HT-29 (cell line): ENCODE measurements at places on chromosomes 3 and 15. TPM values are rescaled to one million over a fixed set of nuclear protein-coding genes. Genes with fewer than 3 reads are reported as not detected.

GRCh38 chr3:122797291-122797690, 2.4 kb downstream of the SLC49A4 start:
- DNase-seq: no peak

DNA sequence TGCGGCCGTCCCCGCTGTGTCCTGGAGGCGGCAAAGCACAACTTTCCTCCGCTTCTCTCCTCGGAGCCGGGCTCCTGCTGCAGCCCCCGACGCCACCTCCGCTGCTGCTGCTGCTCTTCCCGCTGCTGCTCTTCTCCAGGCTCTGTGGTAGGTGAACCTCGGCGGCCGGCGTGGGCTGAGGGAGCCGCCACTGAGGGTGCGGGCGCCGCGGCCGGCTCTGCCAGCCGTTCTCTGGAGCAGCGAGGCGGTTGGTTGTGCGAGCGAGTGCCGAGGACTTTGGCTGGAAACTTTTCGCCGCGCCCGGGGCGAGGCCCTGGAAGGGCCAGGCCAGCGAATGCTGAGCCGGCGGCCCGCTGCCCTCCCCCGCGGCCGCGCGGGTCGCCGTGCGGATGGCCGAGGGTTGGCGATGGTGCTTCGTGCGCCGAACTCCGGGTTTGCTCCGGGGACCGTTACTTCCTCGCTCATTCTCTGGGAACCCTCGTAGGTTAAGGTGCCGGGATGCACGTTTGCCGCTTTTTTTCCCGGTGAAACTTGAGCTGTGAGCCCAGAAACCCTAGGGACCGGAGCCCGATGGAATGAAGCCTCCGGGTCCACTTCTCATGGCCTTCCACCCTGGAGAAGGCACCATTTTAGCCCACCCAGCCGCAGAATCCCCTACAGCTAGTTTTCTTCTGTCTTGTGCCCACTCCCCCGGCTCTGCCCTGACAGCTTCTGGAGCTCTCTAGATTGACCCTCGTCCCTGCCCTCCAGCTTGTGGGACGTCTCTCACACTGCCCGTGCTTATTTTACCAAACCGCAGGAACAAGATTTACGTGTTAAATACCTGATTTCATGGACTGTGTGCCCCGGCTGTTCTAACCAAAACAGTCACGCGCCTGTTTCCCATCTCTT, 660 bp downstream of the NECTIN3 start:
- peak; percentile 57 for DNase-seq

GRCh38 chr3:168647582-168647981, 551.9 kb upstream of the GOLIM4 start:
- DNase-seq: no peak

DNA sequence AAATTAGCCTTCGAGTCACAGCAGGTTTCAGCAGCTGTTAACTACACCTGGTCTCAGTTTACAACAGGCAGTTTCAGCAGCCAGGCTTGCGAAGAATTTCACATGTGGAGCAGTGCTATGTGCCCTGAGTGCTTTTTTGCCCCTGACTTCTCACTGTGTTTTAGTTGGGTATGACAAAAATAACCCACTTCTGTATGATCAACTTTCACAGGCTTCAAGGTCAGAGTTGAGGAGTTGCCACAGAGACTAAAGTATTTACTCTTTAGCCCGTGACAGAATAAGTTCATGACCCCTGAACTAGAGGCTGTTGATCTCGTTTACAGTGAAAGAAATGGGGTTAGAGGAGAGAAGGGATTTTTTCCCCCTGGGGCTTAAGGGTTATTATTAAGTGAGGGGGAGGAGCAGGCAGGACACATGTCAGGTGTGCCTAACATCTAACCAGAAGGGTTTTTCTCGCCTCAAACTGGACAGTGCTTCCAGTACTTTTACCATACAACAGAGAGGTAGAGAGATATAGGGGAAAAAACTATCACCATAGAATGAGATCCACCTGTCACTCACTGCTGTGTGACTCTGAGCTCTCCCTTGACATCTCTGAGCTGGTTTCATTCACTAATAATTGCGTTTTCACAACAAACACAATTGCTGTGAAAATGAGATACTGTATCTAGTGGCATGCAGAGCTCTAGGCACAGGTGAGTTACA, 14.0 kb upstream of the TOPBP1 start:
- DNase-seq: no peak

DNA sequence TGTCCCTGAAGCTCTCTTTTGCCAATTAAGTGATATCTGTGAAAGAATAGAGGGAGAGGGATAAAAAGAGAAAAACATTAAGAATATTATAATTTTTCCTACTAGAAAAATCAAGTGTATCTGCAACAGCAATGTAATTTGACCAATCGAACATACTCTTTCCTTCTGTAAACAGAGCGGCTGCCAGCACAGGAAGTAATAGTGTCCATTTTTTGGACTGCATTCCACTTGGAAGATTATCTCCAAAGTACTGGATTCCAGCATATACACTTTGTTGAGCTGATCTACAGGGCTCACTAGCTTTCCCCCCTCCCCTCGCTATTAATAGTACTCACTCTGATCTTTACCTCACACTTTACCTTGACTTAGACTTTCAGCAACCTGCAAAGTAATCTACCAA, 90.4 kb downstream of the SUCLG2 start:
- no peak for DNase-seq

DNA sequence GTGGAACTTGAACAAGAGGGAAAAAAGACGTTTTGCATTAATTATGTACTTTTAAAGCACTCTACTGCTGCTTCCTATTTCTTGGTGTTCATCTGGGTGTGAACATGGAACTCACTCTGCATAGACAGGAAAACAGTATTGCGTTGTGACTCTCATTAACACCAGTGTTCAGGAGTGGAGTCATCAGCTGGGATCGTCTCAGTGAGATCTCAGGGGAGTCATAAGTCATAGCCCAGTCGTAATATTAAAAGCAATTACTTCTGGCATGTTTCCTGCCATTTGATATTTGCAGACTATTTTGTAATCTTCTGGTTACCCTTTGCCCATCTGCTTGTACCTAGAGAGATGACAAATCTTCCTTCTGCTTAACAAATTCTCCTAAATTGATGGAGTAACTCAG, 462.0 kb upstream of the ATP11B start:
- DNase-seq: no peak

- DNase-seq: no peak
These were observed 434.2 kb upstream of the SUCLG2 start for GRCh38 chr3:68088636-68089035.

DNA sequence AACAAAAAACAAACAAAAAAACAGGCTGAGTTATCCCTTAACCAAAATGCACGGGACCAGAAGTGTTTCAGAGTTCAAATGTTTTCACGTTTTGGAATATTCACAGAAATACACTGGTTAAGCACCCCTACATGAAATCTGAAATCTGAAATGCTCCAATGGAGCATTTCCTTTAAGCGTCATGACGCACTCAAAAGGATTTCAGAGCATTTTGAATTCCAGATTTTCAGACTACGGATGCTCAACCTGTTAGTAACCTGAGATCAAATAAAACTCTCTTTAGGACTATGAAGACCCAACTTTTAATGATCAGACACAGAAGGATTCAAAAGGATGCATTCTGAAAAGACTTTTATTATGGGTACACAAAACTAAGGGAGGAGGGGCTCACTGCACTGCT, 9.6 kb downstream of the CLPX start:
- DNase-seq: no peak

DNA sequence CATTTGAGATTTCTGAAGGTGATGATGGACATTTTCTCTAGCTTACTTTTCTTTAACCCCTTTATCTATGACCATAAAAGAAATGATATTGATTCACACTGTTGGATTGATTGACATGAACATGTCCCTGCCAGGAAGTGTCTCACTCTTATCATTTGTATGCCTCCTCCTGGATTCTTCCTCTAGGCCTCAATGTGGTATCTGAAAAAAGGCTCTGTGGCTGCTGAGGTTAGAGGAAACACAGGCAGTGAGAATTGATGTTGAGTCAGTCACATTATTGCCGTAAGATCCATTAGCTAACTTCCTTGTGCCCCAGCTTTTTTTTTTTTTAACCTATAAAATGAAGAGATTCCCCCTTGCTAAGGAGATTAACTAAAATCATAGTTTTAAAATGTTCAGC, 8.0 kb upstream of the THRB start:
- DNase-seq: no peak

- no peak for DNase-seq
These were observed 3.6 kb upstream of the STARD5 start for GRCh38 chr15:81327516-81327915.

Gene TTLL13
- total RNA-seq: 0.03 and 0.28 TPM in 2 replicates

Gene MUC4
- total RNA-seq: 0.08 TPM in 1 of 2 replicates, not detected in the other

Gene LDHAL6B
- not detected in 2 replicates for total RNA-seq

Gene MASP1
- not detected in 2 replicates for total RNA-seq

Gene CHST2
- not detected in 2 replicates for total RNA-seq

Gene FRMD5
- total RNA-seq: 4.3 and 5.8 TPM in 2 replicates

Gene ENTPD3
- total RNA-seq: not detected in 2 replicates
